ENCODE measurements at places on chromosomes 1 and 21.

- DNase-seq = no peak
These were observed 192.4 kb upstream of the CSF3R start for GRCh38 chr1:36675106-36675505.

GRCh38 chr1:36183309-36183856, 27.4 kb downstream of the MAP7D1 start:
- no peak for DNase-seq

GRCh38 chr1:89166705-89167104, 9.1 kb downstream of the GBP7 start:
- no peak for DNase-seq

DNA sequence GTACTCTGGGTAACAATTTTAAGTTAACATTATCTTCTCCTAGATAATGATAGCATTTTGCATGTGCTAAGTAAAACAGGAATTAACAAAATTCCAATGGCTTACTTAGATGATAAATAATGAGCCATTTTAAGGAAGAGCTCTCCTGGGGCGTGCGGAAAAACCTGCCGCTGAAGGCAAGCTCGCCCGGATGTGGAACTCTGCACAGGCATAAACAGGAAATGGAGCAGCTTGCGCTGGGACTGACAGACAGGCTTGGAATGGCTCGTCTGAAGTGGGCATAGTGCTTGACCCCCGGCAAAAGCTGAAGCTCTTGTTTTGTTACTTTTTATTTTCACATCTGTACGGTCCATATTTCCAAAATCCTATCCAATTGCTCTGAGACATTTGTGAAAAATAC, 169.2 kb downstream of the ZNF281 start:
- no peak for DNase-seq

- peak; percentile 49 for DNase-seq
These were observed 47.1 kb upstream of the TLR5 start for GRCh38 chr1:223189903-223190724.

All from stimulated activated CD4-positive, alpha-beta T cell treated with anti-CD3 and anti-CD28 coated beads, Interleukin-12 subunit alpha, Interleukin-12 subunit beta, amount 100 ng/mL, for 48 hours (primary cell).